ENCODE measurements at places on chromosomes 7 and 10.

DNA sequence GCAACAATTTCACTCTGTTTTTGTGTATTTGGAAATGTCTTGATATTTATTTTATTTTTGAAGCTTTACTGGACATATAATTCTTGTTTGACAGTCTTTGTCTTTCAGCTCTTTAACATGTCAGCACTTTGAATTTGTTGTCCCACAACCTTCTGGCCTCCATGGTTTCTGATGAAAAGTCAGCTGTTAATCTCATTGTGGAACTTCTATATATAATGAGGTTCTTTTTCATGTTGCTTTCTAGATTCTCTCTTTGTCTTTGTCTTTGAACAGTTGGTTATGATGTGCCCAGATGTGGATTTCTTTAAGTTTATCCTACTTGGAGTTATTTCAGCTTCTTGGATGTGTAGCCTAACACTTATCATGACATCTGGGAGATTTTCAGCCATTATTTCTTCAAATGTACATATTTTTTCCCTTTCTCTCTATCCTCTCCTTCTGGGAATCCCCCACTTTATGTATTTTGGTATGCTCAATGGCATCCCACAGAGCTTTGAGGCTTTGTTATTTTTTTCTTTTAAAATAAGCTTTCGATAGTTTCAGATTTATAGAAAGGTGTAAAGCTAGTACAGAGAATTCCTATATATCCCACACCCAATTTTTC is 9.5 kb upstream of the LMTK2 start:
- no peak for DNase-seq

DNA sequence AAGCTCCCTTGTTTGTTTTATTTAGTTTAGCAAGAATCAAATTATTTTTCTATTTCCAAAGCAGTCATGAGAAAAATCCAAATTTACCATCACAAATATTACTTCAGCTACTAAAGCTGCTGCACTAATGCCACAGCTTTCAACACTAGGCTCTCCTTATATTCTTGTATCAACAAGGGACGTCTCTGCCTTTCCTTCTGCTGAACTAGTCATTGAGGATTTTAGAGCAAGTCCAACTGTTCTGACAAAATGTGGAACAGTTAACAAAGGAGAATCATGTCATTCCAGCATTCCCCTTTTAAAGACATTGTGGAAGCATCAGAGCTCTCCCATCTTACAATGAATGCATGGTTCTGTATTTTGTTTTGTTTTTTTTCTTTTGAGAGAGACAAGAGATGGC is 28.6 kb downstream of the FAM13C start:
- peak; percentile 92 for DNase-seq

- no peak for DNase-seq
Observed at GRCh38 chr7:151367284-151367683, 25.7 kb downstream of the NUB1 start.

- DNase-seq, result peak; percentile 86
Observed at GRCh38 chr10:30751678-30752331, 122.3 kb upstream of the LYZL2 start.

GRCh38 chr7:28977881-28978280 is 19.8 kb upstream of the TRIL start:
- DNase-seq, result no peak

DNA sequence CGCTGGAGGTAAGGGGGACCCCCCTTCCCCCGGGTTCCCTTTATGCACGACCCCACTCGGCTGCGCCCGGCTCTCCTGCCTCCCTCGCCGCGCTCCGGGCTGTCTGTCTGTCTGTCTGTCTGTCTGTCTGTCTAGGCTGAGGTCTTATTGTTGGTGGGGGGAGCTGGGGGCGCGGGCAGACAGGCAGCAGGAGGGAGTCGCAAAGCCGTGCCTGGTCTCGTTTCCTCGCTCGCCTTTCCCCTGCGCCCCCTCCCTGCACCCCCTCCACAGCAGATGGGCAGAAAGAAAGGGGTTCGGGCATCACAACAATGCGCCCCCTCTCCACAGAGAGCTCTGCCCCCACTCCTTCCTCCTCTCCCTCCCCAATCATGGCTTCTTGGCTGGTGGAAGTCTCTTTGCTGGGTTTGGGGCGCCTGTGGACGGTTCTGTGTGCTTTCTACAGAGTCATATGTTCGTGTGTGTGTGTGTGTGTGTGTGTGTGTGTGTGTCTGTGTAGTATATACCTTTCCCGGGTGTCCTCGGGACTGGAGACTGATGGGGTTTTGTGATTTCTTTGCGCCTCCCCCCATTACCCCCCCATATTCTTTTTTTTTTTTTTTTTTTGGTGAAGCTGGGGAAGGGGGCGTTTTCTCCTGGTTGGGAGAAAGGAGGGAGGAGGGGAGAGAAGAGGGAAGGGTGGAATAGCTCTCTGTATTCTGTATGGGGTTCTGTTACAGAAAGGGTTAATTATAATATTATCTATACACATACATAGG is 1.9 kb downstream of the AUTS2 start:
- DNase-seq, result no peak

DNA sequence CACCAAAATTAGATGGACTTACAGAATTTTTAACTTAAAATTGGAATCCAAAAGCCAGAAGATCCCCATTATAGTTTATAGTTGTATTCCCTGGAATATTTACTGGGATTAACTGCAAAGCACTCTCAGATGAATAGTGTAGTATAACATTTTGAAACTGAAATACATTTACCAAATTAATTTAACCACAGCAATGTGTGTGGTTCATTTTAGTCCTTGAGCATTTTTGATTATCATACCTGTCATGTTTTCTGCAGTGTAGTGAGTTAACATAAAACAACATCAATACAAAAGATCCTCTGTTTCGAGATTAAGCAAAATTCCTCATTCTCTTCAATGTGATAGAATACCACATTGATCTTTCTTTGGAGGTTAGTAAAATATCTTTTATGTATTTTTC is 3.7 kb downstream of the VIM start:
- DNase-seq, result no peak

GRCh38 chr7:43625980-43626379 is 43.1 kb downstream of the STK17A start:
- DNase-seq, result no peak

GRCh38 chr10:29501692-29502091 is 133.1 kb downstream of the SVIL start:
- no peak for DNase-seq

GRCh38 chr10:5589011-5589660 is 64.4 kb downstream of the CALML3 start:
- DNase-seq, result no peak

DNA sequence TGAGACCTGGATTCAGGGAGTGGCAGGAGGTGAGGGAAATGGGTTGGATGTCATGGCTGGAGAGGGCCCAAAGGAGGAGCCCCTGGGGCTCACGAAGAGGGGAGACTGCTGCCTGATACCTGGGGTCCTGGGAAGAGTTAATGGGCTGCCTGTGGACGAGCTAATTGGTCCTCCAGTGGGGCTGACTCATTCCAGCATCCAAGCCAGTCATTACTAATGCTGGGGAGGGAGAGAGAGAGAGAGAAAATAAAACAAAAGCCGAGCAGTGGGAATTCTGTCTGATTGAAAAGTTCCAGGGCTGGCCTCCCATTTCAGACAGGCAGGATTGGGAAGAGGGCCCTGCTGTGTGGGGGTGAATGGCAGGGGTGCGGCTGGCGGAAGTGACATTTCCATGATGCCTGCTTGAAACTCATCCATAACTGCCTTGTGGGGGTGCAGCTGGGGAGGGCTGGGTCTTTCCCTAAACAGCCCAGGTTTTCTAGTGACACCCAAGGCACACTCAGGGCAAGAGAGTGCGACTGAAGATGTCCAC is 297.8 kb downstream of the RPS24 start:
- no peak for DNase-seq

GRCh38 chr7:98137826-98138151 is 31.1 kb downstream of the LMTK2 start:
- DNase-seq, result peak; percentile 18

DNA sequence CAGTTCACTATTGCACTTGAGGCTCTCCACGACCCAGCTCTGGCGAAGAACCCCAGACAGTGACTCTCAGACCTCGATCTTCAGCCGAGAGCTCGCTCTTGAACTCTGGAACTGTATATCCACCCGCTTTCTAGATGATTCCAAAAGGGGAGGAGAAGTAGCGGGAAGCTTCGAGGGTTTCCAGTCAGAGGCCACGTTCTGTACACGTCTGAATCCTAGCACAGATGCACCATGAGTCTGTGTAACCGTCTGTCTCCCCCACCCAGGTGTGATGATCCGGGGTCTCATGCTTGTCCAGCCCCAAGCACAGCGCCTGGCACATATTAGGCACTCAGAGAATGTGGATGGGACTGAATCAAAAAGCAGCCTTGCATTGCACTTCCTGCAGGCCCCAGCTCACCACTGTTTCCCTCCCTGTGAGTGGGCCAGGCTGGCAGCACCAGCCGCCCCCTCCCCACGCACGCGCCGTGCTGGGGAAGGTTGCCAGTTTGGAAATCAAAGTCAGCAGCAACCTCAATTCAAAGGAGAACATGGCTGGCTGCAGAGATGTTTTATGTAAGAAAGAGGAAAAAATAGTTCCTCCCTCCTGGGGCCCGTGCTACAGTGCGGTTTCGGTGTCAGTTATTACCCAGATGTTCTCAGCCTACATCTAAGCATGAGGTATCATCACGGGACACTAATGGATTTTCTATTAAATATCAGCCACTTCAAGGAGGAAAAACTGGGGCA is 5.7 kb downstream of the GRID2IP start:
- DNase-seq, result peak; percentile 83

- no peak for DNase-seq
Observed at GRCh38 chr10:120039826-120040225, 147.3 kb downstream of the SEC23IP start.

GRCh38 chr7:17963281-17963680 is 23.0 kb upstream of the SNX13 start:
- DNase-seq, result no peak

- no peak for DNase-seq
Observed at GRCh38 chr10:132229834-132230556, 43.2 kb downstream of the DPYSL4 start.

DNA sequence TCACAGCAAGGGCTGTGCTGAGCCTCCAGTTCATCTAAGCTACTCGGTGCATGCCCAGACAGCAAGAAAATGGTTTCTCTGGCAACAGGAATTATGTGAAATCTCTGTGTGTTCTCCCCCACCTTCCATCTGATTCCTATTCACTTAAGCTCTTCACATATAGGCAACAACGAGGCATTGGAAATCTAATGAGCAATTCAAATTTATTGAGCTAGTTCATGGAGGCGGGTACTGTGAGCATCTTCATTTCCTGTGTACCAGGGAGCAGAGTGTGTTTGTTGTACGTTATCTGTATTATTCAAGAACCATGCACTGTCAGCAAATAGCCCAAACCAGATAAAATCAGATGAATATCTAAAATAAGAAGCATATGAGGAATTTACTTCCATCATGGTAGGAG is 739.1 kb downstream of the MAGI2 start:
- peak; percentile 21 for DNase-seq

DNA sequence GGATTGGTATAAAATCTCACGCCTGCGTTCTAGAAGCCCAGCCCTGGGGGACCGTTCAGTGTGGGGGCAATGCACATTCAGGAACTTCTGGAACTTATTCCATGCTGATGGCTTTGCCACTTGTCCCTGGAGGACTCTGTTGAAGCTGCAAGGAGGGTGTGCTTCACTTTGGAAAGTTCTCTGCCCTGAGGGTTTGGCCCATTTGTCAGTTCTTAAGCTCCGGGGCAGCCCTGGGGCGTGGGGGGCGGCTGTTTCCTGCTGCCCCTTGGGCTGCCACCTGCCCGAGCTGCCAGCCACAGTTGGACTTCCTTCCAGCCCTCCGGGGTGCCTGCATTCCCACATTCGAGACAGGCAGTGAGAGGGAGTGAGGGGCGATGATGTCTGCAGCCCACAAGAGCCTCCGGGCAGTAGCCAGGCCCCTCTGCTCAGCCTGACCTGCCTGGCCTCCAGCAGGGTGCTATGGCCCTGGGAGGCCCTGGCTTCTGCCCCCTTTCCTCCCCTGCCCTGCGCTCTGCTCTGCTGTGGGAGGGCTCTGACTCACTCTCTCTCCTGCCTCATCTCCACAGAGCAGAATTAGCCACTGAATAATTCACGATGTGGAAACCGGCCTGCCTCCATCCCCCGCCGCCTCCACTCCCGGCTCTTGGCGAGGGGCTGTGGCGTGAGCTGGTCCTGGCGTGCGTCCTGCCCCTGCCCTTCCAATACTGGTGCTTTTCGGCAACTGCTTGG is 1.9 kb downstream of the TTYH3 start:
- DNase-seq, result no peak

DNA sequence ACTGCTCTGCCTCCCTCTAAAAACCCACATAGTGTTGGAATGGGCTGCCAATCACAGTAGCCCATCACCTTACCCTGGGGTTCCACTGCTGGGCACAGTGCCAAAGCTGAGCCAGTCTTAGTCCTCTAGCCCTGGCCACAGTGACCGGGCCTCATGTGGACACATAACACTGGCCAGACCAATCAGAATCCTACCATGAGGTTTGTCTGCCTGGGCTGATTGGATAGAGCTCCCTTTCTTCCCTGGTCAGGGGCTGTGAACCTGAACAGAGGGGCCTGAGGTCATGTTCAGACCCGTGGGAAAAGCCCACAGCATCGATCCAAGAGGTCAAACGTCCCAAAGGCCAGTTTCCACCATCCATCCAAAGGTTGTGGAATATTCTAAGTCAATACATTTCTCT is 6.1 kb downstream of the DLG5 start:
- DNase-seq, result no peak

- DNase-seq, result no peak
Observed at GRCh38 chr10:120336911-120337540, 120.0 kb upstream of the PLPP4 start.

DNA sequence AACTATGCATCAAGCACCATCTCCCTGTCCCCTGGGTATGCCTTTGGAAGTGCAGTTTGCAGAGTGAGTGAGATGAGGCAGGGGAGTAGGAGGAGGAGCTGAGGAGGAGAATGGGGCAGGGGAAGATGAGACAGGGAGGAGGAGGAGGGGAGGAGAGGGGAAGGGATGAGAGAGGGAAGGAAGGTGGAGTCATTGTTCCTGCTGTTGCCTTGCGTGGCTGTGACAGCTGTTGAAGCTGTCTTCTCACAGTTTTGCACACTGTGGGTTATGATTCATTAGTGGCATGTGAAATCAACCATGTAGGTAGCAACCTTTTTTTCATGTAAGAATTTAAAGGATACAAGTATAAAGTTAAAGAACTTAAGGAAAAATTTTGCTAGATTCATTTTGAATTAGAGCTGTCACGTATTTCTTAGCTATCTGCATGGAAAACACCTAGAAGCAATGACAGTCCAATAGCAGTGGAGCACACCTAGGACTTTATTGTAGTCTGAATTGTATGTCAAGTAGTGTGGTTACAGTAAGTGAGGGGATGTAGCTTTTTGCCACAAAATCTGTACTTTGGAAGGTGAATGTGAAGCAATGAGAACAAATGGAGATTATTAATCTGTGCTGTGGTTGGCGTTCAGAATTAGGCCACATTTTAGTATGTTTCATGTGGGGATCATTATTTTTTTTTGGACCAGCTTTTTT is 21.7 kb downstream of the CCM2 start:
- peak; percentile 83 for DNase-seq

DNA sequence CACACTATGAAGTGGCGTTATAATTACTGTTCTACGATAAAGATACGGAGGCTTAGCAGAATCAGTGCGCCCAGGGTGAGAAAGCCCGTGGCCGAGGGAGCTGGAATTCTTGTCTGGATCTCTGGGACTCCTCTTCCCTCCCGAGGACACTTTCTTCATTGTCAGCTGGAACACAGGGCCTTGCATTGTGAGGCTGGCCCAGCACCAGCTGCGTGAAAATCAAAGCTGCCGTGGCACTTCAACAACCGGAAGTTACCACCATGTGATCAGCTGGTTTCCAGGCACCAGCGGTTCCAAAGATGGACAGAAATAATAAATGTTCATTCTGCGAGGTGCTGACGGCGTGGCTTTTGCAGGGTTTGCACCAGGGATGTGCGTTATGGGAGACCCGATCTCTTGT is 234.0 kb upstream of the PITRM1 start:
- DNase-seq, result peak; percentile 62
